Occipital lobe (tissue), 3 donors: ENCODE measurements at places on chromosomes 4 and X. TPM values are rescaled to one million over a fixed set of nuclear protein-coding genes. Genes with fewer than 3 reads are reported as not detected.

- DNase-seq, result no peak
Measured at GRCh38 chr4:1374706-1375045, 27.7 kb downstream of the UVSSA start.

DNA sequence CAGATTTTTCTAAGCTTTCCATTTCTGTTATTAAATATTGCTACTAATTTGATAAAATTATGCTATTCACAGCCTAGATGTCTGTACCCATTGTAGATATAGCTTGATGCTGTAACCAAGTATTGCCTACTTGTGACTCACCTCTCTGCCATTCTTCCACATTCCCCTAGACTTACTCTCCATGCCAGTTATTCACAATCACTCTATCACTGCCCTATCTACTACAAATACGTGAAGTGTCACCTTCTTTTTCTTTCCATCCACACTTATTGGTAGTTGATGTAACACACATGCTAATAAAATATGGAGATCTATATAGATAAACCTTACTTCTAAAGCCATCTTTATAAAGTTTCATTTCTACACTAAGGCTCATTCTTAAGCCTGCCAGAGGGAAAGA, 179.4 kb upstream of the PACRGL start:
- no peak for DNase-seq

DNA sequence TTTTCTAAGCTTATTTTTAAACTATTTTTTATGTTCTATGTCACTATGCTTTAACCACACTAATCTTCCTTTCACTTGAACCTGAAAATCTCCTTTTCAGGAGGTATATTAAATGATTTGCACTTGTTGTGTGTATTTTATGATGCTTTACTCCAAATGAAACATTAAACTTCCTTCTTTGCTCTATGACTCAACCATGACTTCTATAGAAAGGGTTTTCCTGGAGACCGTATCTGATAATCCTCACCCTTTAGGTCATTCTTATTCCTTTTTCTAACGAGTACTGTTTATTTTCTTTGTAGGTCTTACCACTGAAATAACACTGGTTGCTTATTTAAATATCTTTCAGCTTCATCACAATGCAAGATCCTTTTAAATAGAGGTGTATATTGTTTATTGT, 1163.2 kb downstream of the PCDH18 start:
- DNase-seq, result no peak

- no peak for DNase-seq
Measured at GRCh38 chr4:99998062-99998867, 48.2 kb upstream of the H2AZ1 start.

DNA sequence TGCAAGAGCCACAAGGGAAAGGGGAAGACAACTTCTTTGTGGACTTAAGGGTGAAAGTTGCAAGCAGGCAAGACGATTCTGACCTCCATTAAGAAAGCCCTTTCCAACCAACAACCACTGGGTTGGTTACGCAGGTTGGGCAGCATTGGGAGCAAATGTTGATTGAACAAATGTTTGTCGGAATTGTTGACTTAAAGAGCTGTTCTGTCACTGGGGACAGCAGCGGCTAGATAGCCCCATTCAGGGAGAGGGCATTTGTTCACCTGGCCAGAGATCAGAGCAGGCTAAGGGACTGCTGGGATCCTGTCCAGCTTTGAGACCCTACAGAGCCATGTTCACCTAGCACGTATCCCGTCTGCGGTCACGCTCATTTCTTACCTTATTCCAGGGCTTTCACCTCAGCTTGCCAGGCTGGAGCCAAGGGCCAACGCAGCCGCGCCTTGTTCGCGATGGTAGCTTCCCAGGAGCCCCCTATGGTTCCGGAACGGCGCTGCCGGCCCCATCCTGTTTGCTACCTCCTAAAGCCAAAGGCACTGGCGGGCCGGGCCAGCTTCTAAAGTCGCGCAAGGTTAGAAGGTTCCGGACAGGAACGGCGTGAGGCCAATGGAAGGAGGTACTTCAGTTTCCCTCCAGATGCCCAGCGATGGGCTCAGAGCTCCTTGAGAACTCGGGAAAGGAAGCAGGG, 24.6 kb downstream of the F9 start:
- DNase-seq, result no peak

DNA sequence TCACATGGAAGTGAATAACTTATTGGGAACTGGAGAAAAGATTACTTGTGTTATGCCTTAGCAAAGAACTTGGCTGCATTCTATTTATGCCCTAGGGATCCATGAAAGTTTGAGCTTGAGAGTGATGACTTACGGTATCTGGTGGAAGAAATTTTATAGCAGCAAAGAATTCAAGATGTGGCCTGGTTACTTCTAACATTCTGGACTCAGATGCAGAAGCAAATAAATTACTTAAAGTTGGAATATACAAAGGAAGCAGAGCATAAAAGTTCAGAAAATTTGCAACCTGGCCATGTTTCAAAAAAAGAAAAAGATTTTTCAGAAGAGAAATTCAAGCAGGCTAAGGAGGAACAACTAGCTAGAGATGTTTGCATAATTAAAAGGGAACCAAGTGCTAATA, 252.3 kb upstream of the WDFY3 start:
- DNase-seq, result no peak

- DNase-seq, result no peak
Measured at GRCh38 chrX:118904664-118905063, 69.8 kb upstream of the LONRF3 start.

DNA sequence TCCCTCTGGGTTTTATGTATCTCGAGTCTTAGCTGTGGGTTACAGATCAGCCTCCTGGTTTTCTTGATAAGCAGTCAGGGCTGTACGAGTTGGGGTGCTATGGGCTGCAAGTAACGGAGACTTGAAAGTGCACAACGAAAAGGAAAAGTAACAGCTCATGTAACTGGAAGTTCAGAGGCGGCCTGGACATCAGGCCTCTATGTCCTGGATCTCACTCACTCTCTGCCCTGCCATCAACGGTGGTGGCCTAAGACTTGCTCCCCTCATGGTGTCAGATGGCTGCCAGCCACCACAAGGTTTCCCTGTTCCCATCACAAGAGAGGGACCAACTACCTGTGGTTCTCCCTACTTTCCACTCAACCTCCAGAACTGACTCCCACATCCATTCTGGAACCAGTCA, 4.8 kb downstream of the PPP2R2C start:
- no peak for DNase-seq

DNA sequence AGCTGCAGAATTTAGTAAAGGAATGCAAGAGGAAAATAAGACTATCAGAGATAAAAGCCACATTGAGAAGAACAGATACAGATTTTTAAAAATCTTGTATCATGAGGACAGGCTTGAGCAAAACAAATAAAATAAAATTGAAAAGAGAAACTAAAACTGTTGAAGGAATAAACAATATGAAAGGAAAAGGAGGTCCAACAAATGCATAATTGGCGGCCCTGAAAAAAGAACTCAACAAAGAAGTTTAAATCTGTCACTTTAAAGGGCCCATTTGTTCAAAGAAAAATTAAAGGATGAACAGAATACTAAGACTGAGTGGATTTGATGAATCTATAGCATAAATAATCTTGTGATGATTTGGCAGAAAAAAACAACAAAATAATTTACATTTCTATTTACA, 36.5 kb downstream of the TMPRSS11B start:
- DNase-seq, result no peak

DNA sequence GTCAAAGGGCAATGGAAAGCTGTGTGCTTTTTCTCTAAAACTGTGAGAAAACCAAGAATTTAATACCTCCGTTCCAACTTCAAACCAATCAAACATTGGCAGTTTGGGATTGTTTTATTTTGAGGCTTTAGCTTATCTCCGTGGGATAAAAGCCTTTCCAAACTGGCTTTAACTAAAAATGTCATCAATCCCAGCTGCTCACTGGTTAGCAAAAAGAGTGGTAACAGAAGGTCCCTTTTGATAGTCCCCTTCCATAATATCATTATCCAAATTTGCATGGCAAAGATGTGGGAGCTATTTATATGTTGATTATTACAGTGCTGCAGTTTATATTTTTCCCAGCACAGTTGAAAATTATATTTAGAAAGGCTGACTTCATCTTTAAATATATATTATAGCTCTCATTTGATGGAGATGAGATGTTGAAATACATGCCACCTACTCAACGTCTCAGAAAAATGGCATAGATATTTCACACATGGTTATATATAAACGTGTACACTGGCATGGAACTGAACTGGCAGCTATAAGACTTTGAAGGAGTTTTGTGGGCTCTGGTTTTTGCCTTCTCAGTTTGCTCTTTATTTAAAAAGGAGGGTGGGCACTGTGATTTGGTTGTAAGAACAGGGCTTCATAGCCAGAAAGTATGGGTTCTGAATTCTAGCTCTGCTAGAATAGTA, 707.1 kb upstream of the SLIT2 start:
- DNase-seq, result no peak

Gene SSX4B
- not detected for total RNA-seq

Gene COX7B2
- total RNA-seq, result not detected

Gene LIAS
- total RNA-seq, result 12.9 TPM

Gene CLTRN
- total RNA-seq, result 0.16 TPM

Gene NPY5R
- total RNA-seq, result 30.1 TPM

Gene CXCL8
- 5.1 TPM for total RNA-seq

Gene SPARCL1
- total RNA-seq, result 54.9 TPM

Gene ZBED1
- total RNA-seq, result 30.3 TPM
